Gastrocnemius medialis (tissue), 4 donors: ENCODE measurements at places on chromosomes 7 and 10.

DNA sequence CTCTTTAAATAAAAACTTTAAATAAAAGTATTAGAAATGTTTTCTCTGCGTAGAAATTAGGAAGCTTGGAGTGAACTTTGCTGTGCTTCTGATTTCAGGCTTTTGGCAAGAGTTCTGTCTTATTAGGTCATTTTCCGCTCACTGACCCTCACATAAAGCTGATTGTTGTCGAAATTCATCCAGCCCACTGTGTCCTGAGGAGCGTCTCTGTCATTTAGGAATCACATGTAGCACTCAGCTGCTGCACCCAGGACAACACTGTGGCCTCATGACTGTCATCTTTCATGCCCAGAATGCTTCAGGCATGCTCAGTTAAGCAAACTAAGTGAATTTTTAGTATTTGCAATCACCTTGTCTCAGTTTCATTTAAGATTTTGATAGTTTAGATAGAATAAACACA lies 57.8 kb upstream of the MSRB2 start:
- H3K27ac ChIP-seq: no peak overlapping the region
- H3K4me1 ChIP-seq: no peaks in the 10 kb centered on the region
- H3K4me3 ChIP-seq: no peak overlapping the region
- H3K36me3 ChIP-seq: no peaks in the 10 kb centered on the region
- H3K27me3 ChIP-seq: no peaks in the 10 kb centered on the region

DNA sequence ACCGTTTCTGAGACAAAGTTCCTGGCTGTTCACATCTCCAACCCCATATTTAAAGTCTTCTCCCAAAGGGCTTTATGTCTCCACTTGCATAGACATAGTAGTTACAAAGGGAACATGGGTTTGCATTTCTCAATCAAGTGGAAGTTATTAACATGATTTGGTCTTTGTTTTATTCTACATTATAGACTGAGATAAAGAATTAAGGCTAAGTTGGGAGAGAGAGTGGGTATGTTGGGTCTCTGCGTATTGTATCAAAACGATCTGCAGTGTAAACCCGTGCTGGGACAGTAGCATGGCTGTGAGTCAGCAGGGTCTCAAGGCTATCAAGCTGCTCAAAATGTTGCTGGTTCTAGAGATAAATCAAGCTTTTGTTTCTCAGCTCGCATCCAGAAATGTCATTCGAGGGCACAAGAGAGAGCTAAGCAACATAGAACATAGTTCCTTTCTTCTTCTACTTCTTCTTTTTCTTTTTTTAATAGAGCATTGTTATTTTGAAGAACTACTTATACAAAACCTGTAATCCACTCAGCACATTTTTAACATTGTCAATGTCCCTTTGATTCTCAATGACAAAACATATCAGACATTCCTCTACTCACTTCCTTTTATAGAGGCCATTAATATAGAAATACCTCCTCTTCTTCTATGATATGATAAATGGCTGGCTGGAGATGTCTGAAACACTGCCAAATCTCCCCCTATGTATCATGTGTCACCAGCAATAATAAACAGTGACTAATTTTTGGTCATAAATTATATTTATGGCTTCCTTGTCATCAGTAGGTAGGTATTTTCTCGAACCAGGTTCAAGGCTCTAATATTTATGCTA lies 34.5 kb upstream of the RHOBTB1 start:
- H3K4me3 ChIP-seq: no peak overlapping the region
- H3K4me1 ChIP-seq: no peaks in the 10 kb centered on the region
- no peaks in the 10 kb centered on the region for H3K27me3 ChIP-seq

DNA sequence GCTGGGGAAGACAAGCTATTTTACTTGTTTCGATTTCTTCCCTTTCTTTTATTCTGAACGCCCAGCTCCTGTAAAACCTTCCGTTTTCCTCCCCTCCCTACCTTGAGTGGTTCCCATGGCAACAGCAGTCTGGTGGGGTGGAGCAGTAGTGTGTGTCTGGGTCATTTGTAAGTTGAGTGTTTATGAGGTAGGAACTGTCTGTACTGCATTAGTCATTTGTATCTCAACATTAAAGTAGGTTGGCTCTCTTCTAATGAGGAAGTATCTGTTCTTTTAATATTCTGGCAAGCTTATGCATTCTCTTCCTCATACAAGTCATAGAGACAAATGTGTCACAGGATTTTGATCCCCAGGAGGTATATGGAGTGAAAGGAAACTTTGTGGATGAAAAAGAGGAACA lies 85.3 kb upstream of the CCDC6 start:
- H3K4me1 ChIP-seq: no peaks in the 10 kb centered on the region
- H3K27me3 ChIP-seq: no peaks in the 10 kb centered on the region
- no peak overlapping the region for H3K4me3 ChIP-seq

DNA sequence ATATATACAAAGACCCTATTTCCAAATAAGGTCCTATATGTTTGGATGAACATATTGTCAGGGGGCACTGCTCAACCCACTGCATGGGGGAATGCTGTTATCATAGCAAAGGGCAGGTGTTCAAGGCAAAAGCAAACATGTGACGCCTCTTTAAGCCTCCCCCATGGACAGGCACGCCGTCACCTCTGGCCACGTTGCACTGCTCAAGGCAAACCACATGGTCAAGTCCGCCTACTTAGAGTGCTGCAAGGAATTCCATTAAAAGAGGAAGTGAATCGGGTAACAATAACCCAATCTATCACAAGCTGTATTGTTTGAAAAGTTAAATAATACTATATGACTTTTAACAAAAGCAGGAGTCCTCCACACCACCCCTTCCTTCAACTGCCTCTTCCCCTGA lies 8.8 kb upstream of the CALD1 start:
- no peak overlapping the region for H3K4me3 ChIP-seq
- H3K36me3 ChIP-seq: no peaks in the 10 kb centered on the region
- H3K4me1 ChIP-seq: no peaks in the 10 kb centered on the region

DNA sequence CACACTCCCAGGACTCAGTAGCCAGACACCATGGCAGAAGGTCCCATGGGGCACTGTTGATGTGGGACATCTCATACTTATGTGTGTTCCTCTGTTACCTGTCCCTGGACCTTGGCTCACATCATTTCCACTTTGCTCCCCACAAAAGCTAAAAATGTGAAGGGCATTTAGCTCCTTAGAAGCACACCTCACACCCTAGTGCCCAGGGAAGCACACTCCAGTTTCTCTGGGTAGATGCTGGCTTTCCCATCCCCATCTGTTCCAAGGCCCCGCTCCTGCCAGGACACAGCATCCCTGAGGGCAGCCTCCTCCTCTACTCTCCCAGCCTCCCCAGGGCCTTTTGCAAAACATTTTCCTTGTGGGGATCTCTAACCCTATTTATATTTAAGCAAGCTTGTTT lies 572.4 kb upstream of the MGMT start:
- H3K4me3 ChIP-seq: no peak overlapping the region
- H3K27ac ChIP-seq: no peak overlapping the region
- peaks cover 5% of the 10 kb centered on the region for H3K4me1 ChIP-seq
- no peaks in the 10 kb centered on the region for H3K36me3 ChIP-seq

DNA sequence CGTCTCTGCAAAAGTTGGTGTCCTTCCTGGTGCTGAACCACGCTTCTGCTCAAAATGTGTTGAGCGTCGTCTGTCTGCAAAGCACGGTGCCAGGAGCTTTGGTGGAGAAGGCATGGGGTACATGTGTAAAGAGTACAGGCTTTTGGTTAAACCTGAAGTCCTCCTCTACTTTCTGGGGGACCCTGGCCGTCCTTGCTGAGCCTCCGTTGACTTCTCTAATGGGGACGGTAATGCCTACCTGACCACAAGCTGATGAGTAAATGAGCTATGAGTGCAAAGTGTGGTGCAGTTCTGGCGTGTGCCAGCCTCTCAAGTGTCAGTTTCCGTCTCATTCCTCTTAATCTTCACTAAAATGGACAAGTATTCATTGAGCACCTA lies 527 bp upstream of the HERPUD2 start:
- H3K27ac ChIP-seq: peak overlapping the region; percentile 95
- DNase-seq: no peak
- no peaks in the 10 kb centered on the region for H3K27me3 ChIP-seq
- H3K36me3 ChIP-seq: no peaks in the 10 kb centered on the region
- peaks cover 43% of the 10 kb centered on the region for H3K4me1 ChIP-seq

DNA sequence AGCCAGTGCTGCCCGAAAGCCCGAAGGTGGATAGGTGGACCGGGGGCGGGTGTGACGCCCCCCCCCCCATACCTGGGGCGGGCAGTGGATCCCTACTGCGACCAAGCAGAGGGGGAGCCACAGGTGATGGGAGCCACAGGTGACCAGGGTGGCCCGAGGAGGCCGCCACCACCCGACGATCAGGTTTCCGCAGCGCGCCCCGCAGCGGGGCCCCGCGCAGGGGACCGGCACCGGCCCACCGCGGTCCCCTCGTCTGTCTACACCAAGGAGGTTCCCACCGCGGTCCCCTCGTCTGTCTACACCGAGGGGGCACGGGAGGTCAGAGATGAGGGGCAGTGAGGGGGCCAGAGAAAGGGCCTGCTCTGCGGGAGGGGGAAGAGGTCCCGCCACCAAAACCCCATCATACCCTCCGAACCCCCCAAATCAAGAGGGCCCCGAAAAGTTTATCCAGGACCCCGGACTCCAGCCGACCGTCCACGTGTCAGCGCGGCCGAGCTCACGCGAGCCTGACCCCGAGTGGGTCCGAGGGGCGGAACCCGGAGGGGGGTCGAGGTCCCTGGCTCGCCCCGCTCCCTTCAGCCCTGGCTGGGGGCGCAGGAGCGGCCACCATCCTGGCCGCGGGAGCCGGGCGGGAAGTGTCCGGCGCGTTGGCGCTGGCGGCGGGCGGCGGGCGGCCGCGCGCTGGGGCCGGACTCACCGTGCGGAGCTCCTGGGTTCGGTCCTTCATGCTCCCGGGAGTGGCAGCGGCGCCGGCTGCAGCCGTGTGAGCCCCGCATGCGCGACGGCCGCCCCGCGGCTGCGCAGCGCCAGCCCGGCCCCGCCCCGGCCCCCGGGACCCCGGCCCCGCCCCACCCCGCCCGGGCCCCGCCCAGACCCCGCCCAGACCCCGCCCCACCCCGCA lies at the start of gene STX1A:
Gene STX1A (minus strand): TSS at position 765 of the 901 bp plus-strand sequence. CDS start 38 bp downstream, at position 727.
- peaks cover 28% of the 10 kb centered on the region for H3K4me1 ChIP-seq
- H3K4me3 ChIP-seq: peak within 1 kb of the TSS; percentile 72
- no peaks in the 10 kb centered on the region for H3K27me3 ChIP-seq
- DNase-seq: peak; percentile 62
- H3K36me3 ChIP-seq: no peaks in the 10 kb centered on the region

- no peak overlapping the region for H3K4me3 ChIP-seq
- H3K27me3 ChIP-seq: no peaks in the 10 kb centered on the region
- no peak for DNase-seq
- no peaks in the 10 kb centered on the region for H3K4me1 ChIP-seq
- no peaks in the 10 kb centered on the region for H3K36me3 ChIP-seq
Measured at GRCh38 chr10:44752451-44753441, 158.4 kb upstream of the TMEM72 start.

DNA sequence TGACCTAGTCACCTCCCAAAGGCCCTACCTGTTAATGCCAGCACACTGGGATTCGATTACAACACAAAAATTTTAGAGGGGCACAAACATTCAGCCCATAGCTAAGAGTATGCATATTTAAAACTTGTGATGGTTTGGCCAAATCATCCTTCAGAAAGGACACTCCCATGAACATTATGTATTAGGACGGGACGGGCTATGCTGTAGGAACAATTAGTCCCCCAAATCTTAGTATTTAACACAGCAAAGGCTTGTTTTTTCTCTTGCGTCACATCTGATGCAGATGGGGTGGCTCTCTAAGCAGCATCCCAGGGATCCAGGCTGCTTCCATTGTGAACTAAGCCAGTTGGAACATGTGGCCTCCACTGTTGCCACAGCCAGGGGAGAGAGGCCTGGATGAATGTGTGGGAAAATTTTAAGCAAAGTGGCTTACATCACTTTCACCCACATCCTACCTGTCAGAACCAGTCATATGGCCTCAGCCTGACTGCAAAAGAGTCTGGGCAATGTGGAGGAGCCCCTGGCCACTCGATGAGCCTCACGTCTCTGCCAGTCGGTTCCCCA lies 26.6 kb downstream of the CHST3 start:
- peaks cover 41% of the 10 kb centered on the region for H3K4me1 ChIP-seq
- no peaks in the 10 kb centered on the region for H3K36me3 ChIP-seq
- no peak for DNase-seq
- no peak overlapping the region for H3K4me3 ChIP-seq
- H3K27ac ChIP-seq: no peak overlapping the region

DNA sequence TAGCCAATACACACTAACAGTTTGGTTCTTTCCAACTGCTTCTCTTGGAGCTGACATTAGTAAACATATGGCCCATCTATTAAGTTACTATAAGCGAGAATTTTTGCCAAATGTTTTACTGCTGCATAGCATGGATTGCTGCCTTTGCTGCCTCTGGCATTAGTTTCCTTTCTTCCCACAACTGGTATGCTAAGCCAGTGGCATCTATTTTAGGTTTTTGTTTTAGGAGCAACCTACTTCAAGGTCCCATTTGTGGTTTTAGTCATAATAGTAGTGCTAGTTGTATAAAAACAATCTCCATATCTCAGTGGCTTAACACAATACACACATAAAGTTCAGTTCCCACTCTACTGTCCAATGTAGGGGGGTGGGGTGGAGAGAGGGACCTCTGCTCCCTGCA lies 25.9 kb upstream of the PANK1 start:
- no peak overlapping the region for H3K27ac ChIP-seq
- no peaks in the 10 kb centered on the region for H3K27me3 ChIP-seq
- H3K4me3 ChIP-seq: no peak overlapping the region
- H3K36me3 ChIP-seq: no peaks in the 10 kb centered on the region
- H3K4me1 ChIP-seq: no peaks in the 10 kb centered on the region

- no peak overlapping the region for H3K4me3 ChIP-seq
- H3K27me3 ChIP-seq: no peaks in the 10 kb centered on the region
- DNase-seq: no peak
- no peaks in the 10 kb centered on the region for H3K36me3 ChIP-seq
- no peak overlapping the region for H3K27ac ChIP-seq
Measured at GRCh38 chr10:79202188-79203013, 133.6 kb downstream of the ZMIZ1 start.

DNA sequence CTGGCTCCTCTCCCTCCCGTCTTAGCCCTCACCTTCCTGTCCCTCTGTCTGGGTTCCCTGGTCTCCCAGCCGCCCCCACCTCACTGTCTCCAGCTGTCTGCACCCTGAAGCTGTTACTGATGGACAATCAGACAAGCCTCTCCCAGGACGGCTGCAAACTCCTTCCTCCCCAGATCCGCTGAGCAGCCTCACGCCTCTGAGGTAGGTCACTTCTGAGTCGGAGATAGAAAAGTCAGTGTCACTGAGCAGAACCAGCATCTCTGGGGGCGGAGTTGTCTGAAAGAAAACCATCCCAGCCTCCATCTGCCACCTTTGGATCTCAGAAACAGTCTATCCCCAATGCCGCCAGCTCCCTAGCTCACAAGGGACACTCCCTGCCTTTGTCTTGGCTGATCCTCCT lies 27.4 kb downstream of the FAM241B start:
- no peak overlapping the region for H3K27ac ChIP-seq
- H3K27me3 ChIP-seq: no peaks in the 10 kb centered on the region
- H3K36me3 ChIP-seq: no peaks in the 10 kb centered on the region
- DNase-seq: no peak

DNA sequence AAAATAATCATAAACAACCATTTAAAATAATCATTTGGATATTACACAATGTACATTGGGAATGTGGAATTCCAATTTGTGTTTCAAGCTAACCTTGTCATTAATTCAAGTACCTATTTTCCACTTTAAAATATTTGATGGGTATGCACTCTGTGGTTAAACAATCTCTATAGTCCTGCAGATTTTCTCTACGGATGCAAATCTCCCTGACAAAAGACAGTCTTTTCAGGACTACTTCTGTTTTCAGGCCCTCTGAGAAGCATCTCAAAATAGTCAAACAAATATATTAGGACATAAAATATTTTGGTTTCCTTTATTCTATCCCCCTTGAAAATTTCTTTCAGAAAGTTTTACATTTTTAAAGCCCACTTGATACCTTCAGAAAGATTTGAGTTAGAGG lies 735.6 kb upstream of the MBL2 start:
- H3K27ac ChIP-seq: no peak overlapping the region
- H3K4me3 ChIP-seq: no peak overlapping the region
- H3K27me3 ChIP-seq: no peaks in the 10 kb centered on the region
- H3K36me3 ChIP-seq: no peaks in the 10 kb centered on the region
- no peak for DNase-seq
- H3K4me1 ChIP-seq: no peaks in the 10 kb centered on the region
